ENCODE measurements at places on chromosomes 7 and 10.

GRCh38 chr7:93203496-93203895 lies 22.8 kb downstream of the HEPACAM2 start:
- H3K27ac ChIP-seq, result no peak overlapping the region
- no peaks in the 10 kb centered on the region for H3K4me1 ChIP-seq
- H3K4me3 ChIP-seq, result no peak overlapping the region
- no peak for DNase-seq

DNA sequence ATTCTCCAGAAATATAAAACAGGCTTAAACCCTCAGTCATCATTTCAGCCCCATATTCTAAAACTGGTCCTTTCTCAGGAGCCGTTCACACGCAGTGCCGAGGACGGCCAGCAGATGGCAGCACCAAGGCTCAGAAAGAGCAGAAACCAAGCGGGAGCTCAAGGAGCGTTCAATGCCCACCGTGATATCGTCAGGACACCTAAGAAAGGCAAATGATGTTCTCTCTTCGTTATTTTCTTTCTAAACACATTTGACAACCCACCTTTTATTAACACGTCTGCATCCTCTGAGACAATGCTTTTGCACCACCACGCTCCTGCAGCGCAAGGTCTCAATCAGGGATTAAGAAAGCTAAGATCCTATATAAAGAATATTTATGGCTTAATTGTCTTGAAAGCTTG lies 45.7 kb upstream of the RBM33 start:
- peak; percentile 81 for DNase-seq
- H3K27me3 ChIP-seq, result no peaks in the 10 kb centered on the region
- no peak overlapping the region for H3K4me3 ChIP-seq
- H3K36me3 ChIP-seq, result no peaks in the 10 kb centered on the region
- H3K27ac ChIP-seq, result no peak overlapping the region

- peak; percentile 40 for DNase-seq
Measured at GRCh38 chr7:93715234-93715633, 140.7 kb upstream of the CALCR start.

GRCh38 chr7:14226126-14226525 lies 236.7 kb upstream of the ETV1 start:
- H3K27me3 ChIP-seq, result no peaks in the 10 kb centered on the region
- no peaks in the 10 kb centered on the region for H3K4me1 ChIP-seq

DNA sequence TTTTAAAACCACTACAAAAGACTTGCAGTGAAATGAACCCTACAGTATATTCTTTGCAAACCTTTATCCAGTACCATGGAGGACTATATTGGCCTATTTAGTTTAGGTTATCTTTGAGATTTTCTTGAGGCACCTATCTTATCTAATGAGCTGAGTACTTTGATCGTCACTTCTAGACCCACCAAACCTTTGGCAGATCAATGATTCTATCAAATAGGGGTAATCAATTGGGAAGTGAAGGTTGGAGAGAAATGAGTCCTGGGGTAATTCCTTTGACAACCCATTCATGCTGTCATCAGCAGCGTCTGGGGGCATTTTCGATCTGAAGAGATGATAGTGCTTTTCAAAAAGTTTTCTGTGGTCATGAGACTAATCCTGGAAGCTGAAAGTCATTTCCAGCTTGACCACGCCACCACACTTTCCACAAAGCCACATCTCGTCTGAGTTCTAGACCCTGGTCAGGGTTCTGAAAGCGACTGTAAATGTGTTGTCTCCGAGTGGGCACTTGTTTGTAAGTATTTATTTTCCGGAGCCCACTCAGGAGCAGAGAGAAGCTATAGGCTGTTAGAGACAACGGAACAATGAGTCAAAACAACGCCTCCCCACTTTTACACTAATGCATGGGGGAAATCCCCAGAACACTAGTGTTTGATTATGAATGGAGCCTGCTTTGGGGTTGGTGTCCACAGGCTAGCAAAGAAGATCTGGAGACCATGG lies 4.8 kb downstream of the EGR2 start:
- no peaks in the 10 kb centered on the region for H3K27me3 ChIP-seq
- DNase-seq, result peak; percentile 26
- peaks cover 36% of the 10 kb centered on the region for H3K4me1 ChIP-seq
- no peaks in the 10 kb centered on the region for H3K36me3 ChIP-seq
- H3K4me3 ChIP-seq, result no peak overlapping the region
- no peak overlapping the region for H3K27ac ChIP-seq

- H3K4me3 ChIP-seq, result no peak overlapping the region
- no peak overlapping the region for H3K27ac ChIP-seq
- no peaks in the 10 kb centered on the region for H3K4me1 ChIP-seq
Measured at GRCh38 chr10:61097026-61097425, 153.0 kb upstream of the RHOBTB1 start.

GRCh38 chr10:22723343-22723779 lies 9.0 kb upstream of the PIP4K2A start:
- H3K36me3 ChIP-seq, result no peaks in the 10 kb centered on the region
- H3K27me3 ChIP-seq, result no peaks in the 10 kb centered on the region
- DNase-seq, result peak; percentile 86
- peaks cover 31% of the 10 kb centered on the region for H3K4me1 ChIP-seq
- no peak overlapping the region for H3K27ac ChIP-seq

DNA sequence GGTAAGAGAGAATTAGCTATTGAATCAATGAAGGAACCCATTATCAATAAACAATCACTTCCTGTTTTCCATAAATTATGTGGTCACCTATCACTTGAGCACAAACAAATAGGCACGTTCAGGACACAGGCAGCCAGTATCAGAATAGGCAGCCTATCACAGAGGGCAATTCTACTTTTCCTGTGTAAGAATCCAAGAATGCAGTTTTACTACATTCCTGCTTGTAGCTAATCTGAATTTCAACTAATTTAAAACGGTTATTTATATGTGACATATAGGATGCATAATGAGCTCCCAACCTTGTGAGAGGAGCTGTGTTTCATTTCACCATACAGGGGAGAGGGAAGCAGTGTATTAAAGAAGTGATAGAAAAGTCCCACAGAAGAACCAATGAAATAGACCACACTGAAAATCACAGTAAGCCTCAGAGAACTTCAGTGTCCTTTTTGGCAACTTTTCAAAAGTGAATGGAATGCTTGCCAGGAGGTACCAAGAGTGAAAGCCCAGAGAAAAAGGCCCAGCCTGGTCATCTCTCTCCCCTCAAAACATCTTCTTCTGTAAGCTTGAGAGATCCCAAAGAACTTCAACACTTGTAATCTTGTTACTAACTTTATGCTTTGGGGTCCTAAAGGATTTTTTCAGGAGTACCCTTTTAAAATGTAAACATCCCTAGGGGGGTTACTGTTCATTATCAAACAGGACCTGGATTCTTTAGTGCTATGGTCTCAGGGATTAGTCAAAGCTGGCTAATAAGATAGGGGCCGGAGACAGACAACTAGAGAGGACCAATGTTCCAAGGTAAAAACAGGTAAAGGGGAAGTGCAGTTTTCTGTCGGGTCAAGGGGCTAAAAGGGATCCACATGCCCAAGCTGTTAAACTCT lies 1.3 kb downstream of the IMMP2L start:
- DNase-seq, result peak; percentile 7
- H3K4me3 ChIP-seq, result no peak overlapping the region
- peaks cover 17% of the 10 kb centered on the region for H3K4me1 ChIP-seq
- no peak overlapping the region for H3K27ac ChIP-seq

- no peak for DNase-seq
- no peak overlapping the region for H3K27ac ChIP-seq
- peaks cover 59% of the 10 kb centered on the region for H3K36me3 ChIP-seq
- no peak overlapping the region for H3K4me3 ChIP-seq
- no peaks in the 10 kb centered on the region for H3K4me1 ChIP-seq
- no peaks in the 10 kb centered on the region for H3K27me3 ChIP-seq
Measured at GRCh38 chr10:67976292-67977245, 92.1 kb downstream of the SIRT1 start.

DNA sequence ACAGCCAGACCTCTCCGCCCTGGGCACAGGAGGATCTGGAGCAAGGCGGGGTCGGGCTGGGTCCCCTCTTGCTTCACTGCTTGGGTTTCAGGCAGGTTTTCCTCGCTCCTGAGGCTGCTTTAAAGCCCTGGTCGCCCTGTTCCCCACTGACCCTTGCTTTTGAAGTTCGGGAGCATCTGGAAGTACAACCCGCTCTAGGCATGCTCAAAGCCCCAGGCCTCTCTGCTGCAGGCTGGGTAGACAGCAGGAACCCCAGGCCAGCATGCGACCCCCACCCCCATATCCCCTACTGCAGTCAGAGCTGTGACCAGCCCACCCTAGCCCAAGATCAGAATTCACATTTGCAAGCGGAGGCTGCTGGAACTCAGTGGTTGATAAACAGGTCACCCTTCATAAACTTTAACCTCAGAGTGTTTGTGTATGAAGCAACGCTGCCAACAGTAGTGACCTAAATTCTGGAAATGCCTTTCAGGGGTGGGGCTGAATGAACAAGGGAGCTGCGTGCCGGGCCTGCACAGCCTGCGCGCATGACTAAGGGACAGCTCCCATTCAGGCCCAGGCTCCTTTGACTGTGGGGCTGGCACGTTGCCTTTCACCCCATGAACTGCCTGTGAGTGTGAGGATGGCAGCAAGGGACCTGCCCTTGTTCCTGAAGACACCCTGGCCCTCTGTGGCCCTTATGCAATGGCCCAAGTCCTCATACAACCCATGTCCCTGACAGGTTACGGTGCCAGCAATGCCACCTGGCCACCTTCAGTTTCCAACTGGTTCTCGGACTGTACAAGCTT lies 52.5 kb downstream of the PROSER2 start:
- H3K36me3 ChIP-seq, result no peaks in the 10 kb centered on the region
- H3K4me3 ChIP-seq, result no peak overlapping the region
- peaks cover 6% of the 10 kb centered on the region for H3K4me1 ChIP-seq
- H3K27me3 ChIP-seq, result peaks cover 7% of the 10 kb centered on the region
- no peak for DNase-seq

DNA sequence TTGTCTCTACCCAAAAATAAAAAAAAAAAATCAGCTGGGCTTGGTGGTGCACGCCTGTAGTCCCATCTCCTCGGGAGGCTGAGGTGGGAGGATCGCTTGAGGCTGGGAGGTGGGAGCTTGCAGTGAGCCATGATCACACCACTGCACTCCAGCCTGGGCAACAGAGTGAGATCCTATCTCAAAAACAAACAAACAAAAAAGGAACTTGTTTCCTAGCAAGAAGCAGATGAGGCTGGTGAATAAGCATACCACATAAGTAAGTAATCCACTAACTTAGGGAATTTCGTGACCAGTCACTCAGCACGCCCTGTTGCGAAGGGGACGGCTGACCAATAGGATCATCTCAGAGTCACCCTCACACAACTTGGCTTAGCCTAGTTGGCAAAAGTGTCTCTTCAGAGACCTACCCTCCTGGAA lies 64.6 kb downstream of the CUX1 start:
- peaks cover 45% of the 10 kb centered on the region for H3K4me1 ChIP-seq
- DNase-seq, result no peak
- no peak overlapping the region for H3K27ac ChIP-seq
- H3K27me3 ChIP-seq, result no peaks in the 10 kb centered on the region
- H3K36me3 ChIP-seq, result no peaks in the 10 kb centered on the region

- H3K4me1 ChIP-seq, result no peaks in the 10 kb centered on the region
- no peaks in the 10 kb centered on the region for H3K36me3 ChIP-seq
- no peak overlapping the region for H3K27ac ChIP-seq
Measured at GRCh38 chr7:131927770-131928423, 371.5 kb upstream of the PODXL start.

- no peak overlapping the region for H3K4me3 ChIP-seq
- no peak for DNase-seq
- no peaks in the 10 kb centered on the region for H3K36me3 ChIP-seq
- peaks cover 13% of the 10 kb centered on the region for H3K4me1 ChIP-seq
- no peaks in the 10 kb centered on the region for H3K27me3 ChIP-seq
- no peak overlapping the region for H3K27ac ChIP-seq
Measured at GRCh38 chr10:103541616-103542015, 48.1 kb downstream of the NEURL1 start.

DNA sequence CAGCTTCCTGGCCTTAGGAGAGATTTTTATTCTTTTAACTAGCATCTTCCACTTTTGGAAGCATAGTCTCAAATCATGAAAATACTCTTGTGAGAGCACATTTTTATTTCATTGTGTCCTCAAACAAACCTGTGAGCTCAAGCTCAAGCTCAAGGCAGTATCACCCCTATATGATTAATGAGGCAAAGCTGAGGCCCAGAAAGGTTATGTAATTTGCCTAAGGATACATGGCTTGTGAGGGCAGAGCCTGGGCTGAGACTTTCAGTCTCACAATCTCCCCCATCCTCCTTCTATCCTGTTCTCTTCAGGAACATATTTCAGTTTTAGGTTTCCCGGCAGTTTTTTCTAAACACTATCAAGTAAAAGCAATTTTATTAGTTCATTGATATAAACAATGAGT lies 359.5 kb downstream of the PTEN start:
- DNase-seq, result no peak
- no peak overlapping the region for H3K27ac ChIP-seq
- H3K27me3 ChIP-seq, result no peaks in the 10 kb centered on the region
- no peaks in the 10 kb centered on the region for H3K36me3 ChIP-seq

DNA sequence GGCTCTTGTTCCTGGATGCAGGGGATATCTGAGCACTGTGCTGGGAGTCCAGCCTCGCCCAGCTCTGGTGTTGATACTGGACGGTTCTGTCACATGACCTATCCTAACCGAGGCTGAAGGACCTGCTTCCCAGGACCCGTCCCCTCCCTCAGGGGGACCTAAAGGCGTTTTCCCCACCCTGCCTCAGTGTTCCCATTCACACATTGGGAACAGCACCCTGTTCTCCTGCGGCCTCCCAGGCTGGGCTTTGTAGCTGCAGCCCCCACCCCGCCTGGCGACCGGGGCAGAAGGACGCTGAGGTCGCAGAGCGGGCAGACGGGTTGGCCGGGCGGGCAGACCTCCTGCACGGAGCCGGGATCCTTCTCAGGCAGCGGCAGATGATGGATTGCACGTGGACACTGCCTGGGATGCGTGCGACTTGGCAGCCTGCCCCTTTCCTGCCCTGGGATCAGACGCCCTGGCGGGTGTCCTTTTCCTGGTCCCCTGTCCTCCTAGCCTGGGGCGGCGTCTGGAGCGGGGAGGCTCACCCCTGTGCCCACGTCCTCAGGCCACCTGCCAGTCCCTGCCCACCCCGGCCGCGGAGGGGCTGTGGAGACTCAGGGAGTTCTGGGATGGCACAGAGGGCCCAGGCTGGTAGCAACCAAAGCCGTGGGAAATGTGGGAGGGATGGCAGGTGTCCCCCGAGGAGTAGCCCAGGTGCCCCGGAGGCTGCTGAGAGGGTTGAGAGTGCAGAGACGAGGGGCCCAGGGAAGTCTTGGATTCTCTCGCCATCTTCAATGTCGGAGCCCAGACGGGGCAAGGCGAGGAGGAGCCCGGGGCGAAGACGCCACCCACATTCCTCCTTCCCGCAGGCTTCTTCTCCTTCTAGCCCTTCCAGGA lies 17.2 kb upstream of the PSMG3 start:
- H3K27me3 ChIP-seq, result peaks cover 25% of the 10 kb centered on the region
- no peak overlapping the region for H3K4me3 ChIP-seq
- no peak for DNase-seq
- no peaks in the 10 kb centered on the region for H3K36me3 ChIP-seq
- H3K27ac ChIP-seq, result no peak overlapping the region

- H3K27ac ChIP-seq, result no peak overlapping the region
- no peaks in the 10 kb centered on the region for H3K27me3 ChIP-seq
Measured at GRCh38 chr10:99779335-99779734, 3.1 kb upstream of the ABCC2 start.

- no peaks in the 10 kb centered on the region for H3K4me1 ChIP-seq
- H3K27ac ChIP-seq, result no peak overlapping the region
Measured at GRCh38 chr7:91835826-91836368, 44.6 kb downstream of the MTERF1 start.
